ENCODE measurements at places on chromosomes 6 and 20. TPM values are rescaled to one million over a fixed set of nuclear protein-coding genes. Genes with fewer than 3 reads are reported as not detected.

GRCh38 chr6:119170447-119171087 is 92.1 kb upstream of the FAM184A start:
- DNase-seq, result no peak

DNA sequence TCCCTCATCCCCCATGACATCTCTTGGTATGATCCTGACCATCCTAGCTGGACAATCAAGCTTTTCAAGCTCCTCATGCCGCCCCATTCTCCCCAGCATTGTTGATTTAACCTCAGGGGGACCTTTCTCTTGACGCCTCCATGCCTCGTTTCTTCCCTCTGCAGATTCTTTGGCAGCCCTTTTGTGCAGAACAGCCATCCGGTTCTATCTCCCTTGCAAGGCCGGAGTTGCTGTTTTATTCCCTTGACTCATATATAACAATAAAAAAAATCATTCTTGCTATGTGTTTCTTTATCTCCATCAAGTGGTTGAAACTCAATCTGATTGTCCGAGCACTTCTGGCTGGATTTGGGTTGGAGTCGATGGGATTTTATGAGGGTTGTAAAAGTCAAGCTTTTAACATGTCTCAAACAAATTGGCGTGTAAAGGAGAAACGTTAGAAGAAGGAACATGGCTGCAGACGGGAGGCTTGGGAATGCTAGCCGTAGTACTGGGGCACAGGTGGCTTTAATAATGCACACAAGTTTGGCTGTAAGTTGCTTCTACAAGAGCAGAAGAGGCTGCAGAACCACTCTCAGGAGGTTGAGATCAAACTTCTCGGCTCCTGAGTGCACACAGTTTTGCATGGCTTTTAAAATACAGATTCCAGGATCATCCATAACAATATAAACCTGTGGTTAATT is 3.9 kb upstream of the SULF2 start:
- DNase-seq, result no peak

DNA sequence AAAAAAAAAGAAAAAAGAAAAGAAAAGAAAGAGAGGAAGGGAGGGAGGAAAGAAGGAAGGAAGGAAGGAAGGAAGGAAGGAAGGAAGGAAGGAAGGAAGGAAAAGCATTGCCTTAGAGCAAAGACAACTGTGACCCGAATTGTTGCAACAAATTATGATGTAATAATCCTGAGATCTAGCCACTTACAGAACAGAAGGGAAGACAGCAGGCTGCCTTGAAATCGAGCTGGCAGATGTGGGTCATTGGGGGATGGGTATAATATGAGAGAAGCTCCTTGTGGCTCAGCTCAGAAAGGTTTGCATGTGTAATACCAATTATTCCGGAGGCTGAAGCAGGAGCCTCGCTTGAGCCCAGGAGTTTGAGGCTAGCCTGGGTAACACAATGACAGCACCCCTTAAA is 208.1 kb upstream of the PROKR2 start:
- no peak for DNase-seq

The RAET1L gene
- not detected for total RNA-seq

The SLC18B1 gene
- total RNA-seq, result 4.8 TPM

DNA sequence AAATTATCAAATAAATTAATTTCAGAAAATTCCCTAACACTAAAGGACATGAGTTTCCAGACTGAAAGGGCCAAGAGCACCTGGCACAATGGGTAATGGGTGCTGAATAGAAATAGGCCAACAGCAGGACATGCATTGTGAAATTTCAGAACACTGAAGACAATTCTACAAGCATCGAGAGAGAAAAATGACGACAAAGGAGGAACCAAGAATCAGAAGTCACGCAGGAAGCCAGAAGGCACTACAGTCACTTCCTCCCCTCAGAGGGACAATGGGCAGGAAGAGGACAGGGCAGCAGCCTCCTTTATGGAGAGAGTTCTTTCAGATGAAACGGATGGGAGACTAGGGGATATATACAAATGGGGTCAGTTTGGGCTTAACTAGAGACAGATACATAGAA is 29.6 kb downstream of the PCNA start:
- no peak for DNase-seq

Measured in esophagus muscularis mucosa (tissue), 4 donors.